ENCODE measurements at places on chromosomes 3 and 15.

- DNase-seq: no peak
Observed at GRCh38 chr3:55476515-55476914, 10.6 kb downstream of the WNT5A start.

DNA sequence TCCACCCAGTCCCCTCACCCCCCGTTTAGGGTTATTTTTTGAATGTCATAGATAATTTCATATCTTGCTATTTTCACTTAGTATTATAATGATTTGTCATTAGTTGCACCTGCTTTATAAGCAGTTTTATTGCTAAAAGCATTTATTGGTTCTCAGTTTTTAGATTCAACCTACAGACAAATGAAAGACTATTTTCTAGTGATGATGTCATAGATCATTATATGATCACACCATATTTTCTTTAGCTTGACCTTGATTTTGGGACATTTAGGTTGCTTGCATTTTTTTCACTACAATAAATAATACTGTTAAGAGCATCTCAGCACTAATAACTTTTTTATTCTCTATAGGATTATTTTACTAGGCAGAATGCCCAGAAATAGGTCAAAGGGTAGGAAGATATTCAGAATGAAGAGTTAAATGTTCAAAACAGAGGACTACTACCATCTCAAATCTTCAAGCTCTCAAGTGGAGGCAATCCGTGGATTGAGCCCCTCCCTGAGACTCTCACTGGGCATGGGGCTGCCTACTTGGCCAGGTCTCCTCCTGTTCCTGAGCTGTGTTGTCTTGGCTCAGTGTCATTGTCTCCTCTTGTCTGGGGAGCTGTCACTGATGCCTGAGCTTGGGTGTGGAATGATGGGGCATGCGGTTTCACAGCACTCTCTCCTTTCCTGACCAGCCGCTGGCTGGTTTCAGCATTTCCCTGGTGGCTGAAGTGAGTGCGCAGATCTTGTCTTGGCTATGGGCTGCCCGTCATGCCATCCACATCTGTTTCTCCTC lies 28.4 kb downstream of the CHCHD6 start:
- DNase-seq: no peak

GRCh38 chr15:73518180-73518862 lies 75.4 kb downstream of the REC114 start:
- no peak for DNase-seq

DNA sequence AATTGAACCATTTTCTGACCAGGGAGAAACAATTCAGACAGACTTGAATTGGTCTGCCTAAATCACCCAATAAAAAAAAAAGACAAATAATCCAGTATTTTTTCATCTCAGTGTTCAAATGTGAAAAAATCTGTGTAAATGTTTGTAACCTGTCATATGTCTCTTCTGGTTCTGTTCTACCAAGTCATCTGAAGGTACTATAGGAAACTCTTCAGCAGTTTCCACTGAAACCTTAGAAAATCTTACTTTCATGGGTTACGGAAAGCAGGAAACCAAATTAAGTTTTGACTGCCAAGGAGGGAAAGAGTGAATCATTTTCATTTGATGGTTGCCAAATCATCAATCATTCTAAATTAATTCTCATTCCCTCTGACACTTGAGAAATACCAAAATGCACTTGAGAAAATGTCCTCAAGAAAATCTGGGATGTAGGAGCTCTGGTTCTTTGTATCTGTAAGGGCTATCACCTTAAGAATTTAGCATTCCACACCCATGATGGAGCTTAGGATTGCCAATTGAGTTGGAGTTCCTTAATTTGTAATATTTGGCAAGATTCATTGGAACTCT lies 278.2 kb upstream of the KCNH8 start:
- DNase-seq: no peak

DNA sequence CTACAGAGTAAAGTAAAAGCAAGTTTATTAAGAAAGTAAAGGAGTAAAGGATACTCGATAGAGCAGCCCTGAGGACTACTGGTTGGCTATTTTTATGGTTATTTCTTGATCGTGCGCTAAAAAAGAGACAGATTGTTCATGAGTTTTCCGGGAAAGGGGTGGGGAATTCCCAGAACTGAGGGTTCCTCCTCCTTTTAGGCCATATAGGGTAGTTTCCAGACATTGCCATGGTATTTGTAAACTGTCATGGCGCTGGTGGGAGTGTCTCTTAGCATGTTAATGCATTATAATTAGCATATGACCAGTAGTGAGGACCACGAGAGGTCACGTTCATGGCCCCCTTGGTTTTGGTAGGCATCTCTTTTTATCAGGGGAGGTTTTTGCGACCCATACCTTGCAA lies 213.1 kb downstream of the OSBPL10 start:
- DNase-seq: no peak

- no peak for DNase-seq
Observed at GRCh38 chr3:127078626-127079025, 95.7 kb downstream of the PLXNA1 start.

DNA sequence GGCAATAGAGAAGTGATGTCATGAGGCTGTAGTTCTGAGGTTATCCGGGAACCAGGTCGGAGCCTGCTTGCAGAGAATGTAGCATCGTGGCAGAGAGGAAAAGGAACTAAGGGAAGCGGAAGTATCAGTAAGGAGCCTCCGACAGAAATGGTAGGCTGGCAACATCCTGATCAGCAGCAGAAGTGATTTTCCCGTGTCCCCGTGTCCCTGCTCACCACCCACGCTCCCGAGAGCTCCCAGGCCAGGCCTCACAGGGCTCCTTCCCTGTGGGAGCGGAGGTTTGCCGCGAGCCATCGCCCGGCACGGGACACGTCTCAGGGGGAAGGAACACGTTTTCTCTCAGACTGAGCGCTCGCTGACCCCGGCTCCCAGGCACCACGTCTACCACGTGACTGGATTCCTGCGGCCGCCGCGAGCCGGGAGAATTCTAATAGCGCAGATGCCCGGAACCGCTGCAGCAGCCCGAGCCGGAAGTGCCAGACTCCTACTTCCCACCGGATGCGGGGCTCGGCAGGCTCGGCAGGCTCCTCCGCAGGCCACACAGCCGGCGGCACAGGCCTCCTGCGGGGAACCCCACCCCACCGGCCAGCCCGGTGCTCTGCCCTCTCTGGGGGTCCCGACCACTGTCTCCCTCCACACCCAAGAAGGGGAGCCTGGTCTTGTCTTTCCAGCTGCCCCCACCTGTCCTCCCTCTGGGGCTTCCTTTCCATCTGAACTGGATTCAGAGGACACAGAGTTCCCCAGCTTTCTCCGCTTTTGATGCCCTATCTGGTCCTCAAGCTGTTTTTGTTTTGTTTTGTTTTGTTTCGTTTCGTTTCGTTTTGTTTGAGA lies 99.3 kb downstream of the BDH1 start:
- peak; percentile 38 for DNase-seq

DNA sequence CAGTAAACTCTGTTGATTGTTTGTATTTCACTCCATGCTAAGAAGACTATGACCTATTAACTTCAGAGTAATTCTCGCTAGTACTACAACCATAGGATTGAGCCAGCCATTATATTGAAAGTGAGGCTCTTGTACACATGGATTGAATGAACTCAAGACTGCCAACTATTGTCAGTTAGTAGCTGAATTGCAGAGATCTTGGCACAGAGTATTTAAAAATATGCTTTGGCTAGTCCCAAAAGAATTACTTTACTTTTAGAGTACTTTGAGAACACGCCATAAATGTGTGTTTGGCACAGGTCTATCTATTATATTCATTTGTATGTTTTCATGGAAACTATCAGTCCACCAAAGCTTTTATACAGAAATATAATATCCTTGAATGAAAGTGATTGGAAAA lies 226.7 kb upstream of the DCBLD2 start:
- no peak for DNase-seq

- DNase-seq: no peak
Observed at GRCh38 chr15:73685981-73686380, 1.8 kb downstream of the CD276 start.

DNA sequence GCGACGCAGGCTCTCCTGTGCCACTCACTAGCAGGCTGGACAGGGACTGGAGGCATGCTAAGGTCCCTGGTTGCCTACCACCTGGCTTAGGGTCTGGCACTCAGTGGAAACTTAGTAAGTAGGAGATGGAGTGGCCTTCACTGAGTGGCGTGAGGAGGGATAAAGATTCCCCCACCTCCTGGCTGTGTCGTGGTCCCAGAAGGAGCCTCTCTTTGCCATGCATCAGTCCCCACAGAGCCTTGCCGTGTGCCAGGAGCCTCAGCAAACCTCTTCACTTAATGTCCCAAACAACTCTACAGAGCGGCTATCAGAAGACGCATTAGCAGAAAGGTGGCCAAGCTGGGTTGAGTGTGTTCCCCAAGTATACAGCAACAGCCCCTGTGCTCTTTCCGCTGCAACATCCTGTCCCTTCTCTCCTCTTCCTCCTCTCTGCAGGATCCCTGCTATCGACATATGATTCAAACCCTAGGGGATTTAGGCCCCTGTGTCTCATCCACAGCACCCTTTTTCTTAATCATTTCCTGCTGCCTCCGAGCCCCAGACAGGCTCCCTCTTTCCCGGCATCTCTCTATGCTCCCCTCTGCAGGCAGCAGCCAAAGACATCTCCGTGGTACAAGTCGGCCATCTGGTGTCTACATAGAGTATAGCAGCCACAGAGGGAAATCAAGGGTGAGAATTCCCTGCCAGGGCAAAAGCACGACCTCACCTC lies 66.7 kb downstream of the SLC6A1 start:
- no peak for DNase-seq

GRCh38 chr3:15120986-15121385 lies 22.0 kb upstream of the RBSN start:
- DNase-seq: no peak

DNA sequence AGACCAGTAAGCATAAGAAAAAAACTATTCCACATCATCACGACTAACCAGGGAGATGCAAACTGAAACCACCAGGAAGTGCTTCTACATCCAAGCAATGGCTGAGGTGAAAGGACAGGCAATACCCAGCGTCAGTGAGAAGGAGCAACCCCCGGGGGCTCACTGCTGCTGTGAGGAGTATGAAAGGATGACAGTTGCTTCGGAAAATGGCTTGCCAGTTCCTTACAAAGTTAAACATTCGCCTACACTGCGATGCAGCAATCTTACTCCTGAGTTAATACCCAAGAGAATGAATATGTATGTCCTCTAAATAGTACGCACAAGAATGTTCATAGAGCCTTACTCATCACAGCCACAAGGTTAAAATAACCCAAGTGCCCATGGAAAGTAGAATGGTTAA lies 13.3 kb upstream of the PLXNA1 start:
- no peak for DNase-seq

GRCh38 chr15:80780416-80781221 lies 1.4 kb downstream of the CEMIP start:
- DNase-seq: no peak

DNA sequence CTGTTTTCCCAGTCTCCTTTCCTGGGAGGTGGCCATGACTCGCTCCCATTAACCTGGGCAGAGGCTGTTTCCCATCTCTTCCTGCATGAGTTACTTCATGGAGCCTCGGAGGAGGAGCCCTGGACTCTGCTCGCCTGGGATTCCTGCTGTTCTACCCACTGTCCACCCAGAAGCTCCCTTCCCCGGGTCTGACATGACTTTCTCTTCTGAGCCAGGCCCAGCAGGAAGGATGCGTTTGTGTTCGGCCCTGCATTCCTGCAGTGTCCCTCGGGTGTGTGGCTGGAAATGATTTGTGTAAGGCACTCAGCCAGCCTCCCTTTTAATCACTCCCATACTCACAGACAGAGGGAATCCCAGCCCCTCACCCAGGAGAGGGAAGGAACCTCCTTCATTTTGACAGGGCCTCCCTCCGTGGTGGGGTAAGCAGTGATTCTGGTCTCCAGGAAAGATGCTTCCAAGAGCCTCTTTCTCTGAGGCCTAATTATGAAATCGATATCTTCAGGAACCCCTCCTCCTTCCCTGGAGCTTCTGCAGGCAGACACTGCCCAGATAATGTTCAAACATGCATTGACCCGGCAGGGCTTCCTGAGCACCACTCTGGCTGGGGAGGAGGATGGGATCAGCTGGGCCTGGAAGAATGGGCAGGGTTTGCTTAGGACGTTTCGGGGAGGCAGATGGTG lies 41.6 kb upstream of the DLG1 start:
- no peak for DNase-seq

DNA sequence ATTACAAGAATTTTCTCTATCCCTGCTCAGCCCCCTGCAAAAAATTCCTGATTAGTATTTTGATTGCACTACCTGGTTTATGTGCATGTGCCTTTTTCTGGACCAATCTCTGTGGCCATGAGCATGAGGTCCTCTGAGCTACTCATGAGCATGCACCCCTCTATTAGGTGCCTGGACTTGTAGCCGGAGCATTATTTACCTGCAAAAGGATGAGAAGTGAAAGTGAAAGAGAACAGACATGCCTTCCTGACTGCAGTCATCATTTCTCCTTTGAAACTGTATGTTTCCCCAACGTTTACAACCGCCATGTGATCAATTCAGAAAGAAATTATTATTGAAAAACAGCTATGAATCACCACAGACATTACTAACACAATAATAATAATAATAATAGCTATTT lies 1008.8 kb downstream of the ROBO2 start:
- no peak for DNase-seq

DNA sequence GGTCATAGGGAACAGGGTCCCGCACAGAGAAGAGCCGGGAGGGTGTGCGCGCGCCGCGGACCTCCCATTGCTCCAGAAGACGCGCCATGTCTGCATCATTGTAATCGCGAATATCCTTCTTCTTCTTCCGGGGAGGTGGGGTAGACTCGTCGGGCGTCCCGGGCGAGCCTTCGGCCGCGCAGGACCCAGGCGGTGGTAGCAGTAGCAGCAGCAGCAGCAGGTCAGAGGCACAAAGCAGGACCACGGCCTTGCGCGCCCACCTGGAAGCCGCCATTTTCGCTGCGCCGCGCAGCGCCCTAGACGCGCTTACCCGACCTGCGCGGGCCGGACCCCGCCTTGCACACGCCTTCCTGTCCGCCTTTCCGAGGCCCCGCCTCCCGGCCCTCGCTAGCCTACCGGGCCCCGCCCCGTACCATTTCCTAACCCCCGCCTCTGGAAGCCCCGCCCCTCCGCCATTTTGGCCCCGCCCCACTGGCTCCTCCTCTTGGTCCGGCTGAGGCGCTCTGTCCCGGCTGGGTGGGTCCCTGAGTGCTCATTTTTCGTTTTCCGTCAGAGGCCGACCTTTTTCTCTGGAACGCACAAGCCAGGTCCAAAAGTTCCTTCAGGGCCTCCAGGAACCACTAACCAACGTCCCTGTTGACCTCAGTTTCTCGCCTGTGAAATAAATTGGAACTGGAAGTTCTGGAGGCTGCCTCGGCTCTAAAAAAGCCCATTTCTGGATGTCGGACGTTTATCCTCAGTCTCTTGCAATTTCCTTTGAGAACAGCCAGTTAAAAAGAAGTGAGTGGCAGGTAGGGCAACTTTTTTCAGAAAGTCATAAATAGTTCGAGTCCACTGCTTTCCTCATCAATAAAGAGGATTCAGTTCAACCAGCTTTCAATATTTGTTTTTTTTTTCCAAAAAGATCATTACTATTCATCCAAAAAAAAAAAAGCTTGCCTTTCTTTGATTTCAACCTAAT lies at the start of gene MESD:
Gene MESD, minus strand, starts transcription at position 302 of the 961 bp plus-strand sequence. Its CDS starts 28 bp downstream, at position 274.
- peak; percentile 97 for DNase-seq

GRCh38 chr3:487614-488013 lies 291.1 kb downstream of the CHL1 start:
- no peak for DNase-seq

GRCh38 chr3:42752961-42753360 lies 20.1 kb downstream of the CCDC13 start:
- no peak for DNase-seq

- no peak for DNase-seq
Observed at GRCh38 chr3:132661101-132661500, 972 bp downstream of the UBA5 start.

- no peak for DNase-seq
Observed at GRCh38 chr15:40428185-40428584, 12.6 kb upstream of the BAHD1 start.
